NCI-H1092 (cell line): ENCODE measurements at places on chromosomes 2 and 18.
A peak's percentile ranks its signal among the peaks of the same experiment; 100 is the strongest.

DNA sequence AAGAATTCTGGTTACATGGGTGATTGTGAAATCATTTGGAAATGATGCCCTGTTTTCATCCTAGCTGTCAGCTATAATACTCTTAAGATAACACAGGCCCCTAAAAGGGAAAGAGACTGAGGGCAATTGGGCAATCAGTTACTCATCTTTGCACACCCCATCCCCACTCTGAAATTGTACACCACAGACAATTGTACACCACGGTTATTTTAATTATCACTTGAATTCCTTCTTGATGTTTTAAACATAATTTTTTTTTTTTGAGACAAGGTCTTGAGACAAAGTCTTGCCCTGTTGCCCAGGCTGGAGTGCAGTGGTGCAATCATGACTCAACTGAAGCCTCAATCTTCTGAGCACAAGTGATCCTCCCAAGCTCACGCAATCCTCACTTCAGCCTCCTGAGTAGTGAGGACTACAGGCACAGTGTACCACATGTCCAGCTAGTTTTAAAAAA lies 862.4 kb upstream of the ACVR2A start:
- no peak for DNase-seq

DNA sequence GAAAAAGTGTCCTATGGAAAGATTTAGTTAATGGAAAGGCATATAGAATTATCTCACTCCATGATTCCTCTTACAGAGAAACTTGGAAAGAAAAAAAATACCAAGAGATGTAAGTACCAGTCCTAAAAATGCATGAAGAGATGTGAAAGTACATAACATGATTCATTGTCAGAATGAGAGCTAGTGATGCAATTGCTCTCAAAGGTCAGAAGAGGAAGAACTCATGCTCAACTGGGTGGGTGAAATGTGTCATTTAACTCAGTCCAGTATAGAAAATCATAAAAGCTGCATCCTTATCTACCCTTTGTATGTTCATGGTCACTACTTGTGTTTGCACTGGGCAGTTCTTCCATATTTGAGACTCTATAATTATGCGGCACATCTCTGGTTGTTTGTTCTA lies 300.0 kb upstream of the PIK3C3 start:
- DNase-seq = no peak

DNA sequence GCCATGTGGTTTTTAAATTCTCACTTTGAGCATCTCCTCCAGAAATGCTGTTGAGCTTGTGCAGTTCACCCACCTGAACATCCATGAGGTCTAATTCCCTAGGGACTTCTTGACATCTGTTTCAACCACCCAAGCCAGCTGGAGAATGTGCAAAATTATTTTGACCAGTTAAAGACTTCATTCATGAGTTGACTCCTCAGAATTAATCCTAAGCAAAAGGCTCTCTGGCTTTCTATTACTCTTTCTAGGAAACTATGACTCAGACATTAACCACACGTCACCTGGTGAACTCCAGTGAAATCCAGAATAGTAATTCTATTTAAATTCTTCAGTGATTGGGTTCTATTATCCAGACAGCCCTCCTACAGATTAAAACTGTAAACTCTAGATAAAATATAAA lies 247.5 kb downstream of the NBAS start:
- no peak for DNase-seq

- no peak for DNase-seq
These were observed 42.3 kb downstream of the TRAK2 start for GRCh38 chr2:201408931-201409330.

DNA sequence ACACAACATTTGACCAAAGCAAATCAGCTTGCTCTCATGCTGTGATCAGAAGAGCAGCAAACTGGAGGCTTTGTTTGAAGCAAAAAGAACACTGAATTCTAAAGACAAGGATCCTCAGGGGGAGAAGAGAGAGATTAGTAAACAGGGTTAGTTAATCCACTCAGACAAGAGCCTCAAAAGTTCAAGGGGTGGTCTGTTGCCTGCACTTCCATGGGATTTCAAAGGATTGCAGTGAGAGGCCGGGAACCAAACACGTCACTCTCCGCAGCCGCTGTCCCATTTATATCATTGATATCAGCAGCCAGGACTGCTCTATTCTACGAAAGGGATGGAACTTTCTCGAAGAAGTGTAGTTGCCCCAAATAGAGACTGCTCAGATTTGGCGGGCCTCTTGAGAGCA lies 97.8 kb upstream of the SP3 start:
- no peak for DNase-seq

GRCh38 chr2:2879781-2880180 lies 497.8 kb downstream of the EIPR1 start:
- no peak for DNase-seq

GRCh38 chr18:49364821-49365220 lies 95.6 kb downstream of the DYM start:
- DNase-seq = no peak

DNA sequence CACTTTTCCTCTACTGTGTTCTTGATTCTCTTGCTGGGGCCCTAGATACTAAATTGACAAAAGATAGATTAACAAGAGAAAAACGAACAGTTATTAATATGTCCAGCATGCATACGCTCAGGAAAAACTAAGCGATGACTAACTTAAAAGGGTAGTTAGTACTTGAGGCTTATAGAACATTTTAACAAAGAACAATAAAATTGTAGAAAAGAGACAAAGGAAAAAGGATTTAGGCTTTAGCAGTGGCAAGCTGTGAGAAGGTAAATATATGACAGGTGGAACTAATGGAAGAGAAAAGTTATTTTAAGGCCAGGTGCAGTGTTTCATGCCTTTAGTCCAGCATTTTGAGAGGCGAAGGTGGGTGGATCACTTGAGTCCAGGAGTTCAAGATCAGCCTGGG lies 75.6 kb downstream of the MRO start:
- no peak for DNase-seq

GRCh38 chr2:191691016-191691735 lies 13.2 kb downstream of the NABP1 start:
- DNase-seq = peak; percentile 26

- no peak for DNase-seq
These were observed 174.2 kb upstream of the CDH19 start for GRCh38 chr18:66778048-66778447.

DNA sequence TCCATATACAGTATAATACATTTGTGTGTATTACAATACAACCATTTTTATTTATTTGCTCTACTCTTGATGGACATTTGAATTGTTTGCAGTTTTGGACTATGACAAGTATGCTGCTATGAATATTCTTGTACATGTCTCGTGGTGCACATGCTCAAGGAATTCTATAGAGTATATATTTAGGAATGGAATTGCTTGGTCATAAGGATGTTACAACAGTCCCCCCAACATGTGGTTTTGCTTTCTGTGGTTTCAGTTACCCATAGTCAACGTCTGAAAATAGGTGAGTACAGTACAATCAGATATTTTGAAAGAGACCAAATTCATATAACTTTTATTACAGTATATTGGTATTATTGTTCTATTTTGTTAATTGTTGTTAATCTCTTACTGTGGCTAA lies 24.1 kb upstream of the PLEKHM3 start:
- no peak for DNase-seq

DNA sequence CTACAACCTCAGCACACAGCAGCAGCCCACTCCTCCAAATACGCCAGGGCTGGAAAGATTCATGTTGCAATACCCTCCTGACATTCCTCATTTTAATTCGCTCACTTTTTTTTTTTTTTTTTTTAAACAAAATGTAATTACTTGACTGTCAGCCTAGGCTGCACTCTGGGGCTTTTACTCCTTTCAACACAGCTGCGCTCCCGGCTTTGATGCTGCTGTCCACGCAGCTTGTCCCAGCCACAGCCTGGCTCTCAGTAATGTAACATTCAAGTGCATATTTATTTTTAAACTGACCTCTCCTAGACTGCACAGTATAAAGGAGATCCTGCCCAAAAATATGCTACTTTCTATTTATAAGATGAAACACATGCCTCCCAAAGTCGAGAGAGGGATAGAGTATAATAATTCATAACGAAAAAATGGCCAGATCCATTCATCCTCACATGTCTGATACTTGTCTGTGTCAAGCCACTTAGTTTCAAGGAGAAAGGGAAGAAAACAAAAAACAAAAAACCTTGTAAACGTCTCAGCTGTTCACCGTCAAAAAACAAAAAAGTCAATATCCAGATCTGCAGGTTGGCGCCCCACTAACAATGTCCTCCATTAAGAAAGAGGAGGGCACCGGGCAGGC lies 949 bp downstream of the CDC42EP3 start:
- DNase-seq = no peak

GRCh38 chr2:177881008-177881747 lies 191.4 kb downstream of the PDE11A start:
- no peak for DNase-seq

- DNase-seq = peak; percentile 37
These were observed 28.6 kb upstream of the MBOAT2 start for GRCh38 chr2:9032121-9032520.

DNA sequence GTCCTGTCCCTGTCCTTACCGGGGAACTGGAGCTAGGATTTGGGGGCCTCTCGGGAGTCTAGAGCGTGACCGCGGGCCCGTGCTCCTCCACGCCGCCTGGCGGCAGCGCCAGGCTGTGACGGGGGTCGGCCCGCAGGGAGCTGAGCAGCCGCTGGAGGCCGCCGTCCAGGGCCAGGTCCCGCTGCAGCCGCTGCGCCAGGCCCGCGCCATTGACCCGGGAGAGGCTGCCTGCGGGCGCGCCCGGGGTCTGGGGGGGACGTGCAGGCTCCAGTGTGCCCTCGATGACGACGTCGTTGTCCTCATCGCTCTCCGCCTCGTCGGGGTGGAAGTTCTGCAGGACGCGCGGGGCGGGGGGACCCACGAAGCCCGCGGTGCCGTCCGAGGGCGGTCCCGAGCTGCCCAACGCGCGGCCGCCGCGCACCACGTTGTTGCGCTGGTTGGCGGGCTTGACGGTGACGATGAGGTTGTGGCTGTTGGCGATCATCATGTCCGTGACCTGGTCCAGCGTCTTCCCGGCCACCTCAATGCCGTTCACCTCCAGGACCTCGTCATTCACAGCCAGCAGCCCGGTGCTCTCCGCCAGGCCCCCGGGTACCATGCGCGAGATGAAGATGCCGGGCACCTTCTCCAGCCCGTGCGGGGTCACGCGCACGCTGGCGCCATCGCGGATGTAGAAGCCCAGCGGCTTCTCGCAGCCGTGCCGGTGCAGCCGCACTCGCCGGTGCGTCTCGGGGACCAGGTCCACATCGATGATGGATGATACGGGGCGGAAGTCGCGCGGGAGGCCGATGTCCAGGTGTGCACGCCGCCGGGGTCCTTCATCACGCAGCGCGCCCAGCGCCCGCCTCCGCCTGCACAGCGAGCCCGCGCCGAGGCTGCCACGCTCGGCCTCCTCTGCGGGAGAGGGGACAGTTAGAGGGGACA lies 50.9 kb downstream of the ADNP2 start:
- no peak for DNase-seq

GRCh38 chr2:40164736-40165508 lies 287.0 kb downstream of the SLC8A1 start:
- DNase-seq = peak; percentile 22

DNA sequence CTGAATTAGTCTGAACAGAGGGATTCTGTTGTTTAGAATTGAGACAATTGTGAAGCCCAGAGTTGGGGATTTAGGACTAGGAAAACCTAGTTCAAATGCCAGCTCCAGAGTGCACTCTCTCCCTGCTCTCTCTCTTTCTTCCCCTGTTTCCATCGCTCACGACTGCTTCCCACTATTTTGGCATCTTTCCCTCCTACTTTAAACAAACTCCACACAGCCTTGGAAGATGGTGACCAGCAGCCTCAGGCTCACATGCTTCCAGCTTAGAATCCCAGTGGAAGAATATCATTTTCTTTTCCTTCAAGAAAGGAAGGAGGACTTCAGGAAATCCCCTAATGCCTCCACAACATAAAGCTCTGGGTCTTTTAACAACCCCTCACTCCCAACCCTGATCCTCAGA lies 6.1 kb upstream of the DNMT3A start:
- no peak for DNase-seq

GRCh38 chr18:26215247-26215970 lies 10.8 kb upstream of the TAF4B start:
- no peak for DNase-seq

- DNase-seq = no peak
These were observed 88.7 kb upstream of the MEIS1 start for GRCh38 chr2:66346231-66346664.

DNA sequence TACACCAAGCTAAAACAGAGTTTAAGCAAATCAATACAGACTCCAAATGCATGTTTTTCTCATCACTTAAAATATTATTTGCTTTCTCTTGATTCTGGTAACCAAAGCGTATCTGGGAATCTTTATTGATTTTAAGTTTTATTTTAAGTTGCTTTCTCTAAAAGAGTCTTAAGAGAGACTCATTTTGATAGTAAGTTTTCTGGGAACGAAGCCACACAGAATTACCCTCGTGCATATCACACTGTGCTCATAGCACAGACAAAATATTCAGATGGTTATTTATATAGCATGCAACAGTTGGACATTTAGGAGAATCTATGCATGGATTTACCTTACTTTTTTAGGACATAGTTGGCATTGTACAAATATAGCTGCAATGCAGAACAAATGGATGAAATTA lies 597.5 kb upstream of the NRXN1 start:
- DNase-seq = no peak

DNA sequence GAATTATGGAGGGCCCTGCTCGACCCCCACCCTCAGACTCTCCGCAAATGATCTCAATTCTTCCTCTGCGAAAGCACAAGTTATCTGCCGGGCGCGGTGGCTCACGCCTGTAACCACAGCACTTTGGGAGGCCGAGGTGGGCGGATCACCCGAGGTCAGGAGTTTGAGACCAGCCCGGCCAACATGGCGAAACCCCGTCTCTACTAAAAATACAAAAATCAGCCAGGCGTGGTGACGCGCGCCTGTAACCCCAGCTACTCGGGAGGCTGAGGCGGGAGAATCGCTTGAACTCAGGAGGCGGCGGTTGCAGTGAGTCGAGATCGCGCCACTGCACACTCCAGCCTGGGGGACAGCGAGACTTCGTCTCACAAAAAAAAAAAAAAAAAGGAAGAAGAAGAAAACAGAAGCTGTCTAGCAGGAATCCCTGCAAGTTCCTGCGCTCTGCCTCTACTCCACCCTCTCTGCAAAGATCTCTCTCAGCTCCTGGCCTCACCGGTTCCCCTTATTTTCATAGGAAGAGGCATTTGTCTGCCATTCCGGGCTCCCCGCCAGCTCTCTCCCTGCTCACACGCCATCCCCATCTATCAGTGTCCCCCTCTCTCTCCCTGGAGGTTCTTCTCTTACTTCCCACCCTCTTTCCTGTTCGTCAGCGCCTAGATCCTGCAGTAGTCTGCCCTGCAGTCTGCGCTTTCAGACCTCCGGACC lies 13.5 kb upstream of the COLEC12 start:
- DNase-seq = no peak

- peak; percentile 13 for DNase-seq
These were observed 8.3 kb upstream of the GPR148 start for GRCh38 chr2:130720528-130720927.

DNA sequence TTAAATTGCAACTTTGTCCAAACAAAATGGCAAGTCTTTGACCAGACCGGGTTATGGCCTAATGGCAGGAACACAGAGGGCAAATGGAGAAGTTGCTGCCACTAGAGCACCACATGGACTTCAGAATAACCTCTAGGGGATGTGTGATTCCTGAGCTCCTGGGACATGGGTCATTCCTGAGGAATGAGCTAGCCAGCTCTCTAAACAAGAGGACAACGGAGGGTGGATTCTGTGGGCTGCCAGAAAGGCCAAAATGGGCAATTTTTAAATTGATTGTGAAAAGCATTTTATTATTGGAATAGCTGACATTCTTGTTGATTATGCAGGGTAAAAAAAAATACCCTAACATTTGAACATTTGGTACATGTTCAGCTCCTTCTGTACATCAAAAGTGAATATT lies 109.8 kb upstream of the FZD5 start:
- no peak for DNase-seq
